Stimulated activated CD4-positive, alpha-beta T cell treated with anti-CD3 and anti-CD28 coated beads, Interleukin-12 subunit alpha, Interleukin-12 subunit beta, amount 100 ng/mL, for 24 hours (primary cell): ENCODE measurements at places on chromosomes 2 and 18.

GRCh38 chr2:178066890-178067669 is 5.5 kb downstream of the PDE11A start:
- DNase-seq = no peak

DNA sequence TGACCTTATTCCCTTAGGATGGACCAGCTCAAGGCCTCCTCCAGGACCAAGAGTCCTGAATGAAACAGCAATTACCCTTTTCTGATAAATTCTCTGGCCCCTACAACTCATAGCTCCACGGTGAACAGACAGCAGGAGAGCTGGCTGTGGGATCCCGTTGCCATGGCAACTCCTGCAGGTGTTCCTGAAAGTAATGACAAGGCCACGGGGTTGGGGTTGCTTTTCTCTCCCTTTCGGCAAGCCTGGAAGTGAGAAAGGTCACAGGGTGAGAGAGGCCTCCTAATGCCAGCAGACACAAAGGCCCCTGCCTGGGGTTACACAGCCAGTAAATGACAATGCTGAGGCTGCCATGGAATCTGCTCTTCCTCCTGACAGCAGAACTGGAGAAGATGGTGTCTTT is 403.0 kb downstream of the NBAS start:
- DNase-seq = no peak

GRCh38 chr2:43270930-43271615 is 44.7 kb upstream of the ZFP36L2 start:
- DNase-seq = no peak

- DNase-seq = no peak
Observed at GRCh38 chr2:40433736-40434135, 18.2 kb downstream of the SLC8A1 start.

GRCh38 chr18:76167410-76167809 is 327.6 kb downstream of the ZNF516 start:
- DNase-seq = no peak

DNA sequence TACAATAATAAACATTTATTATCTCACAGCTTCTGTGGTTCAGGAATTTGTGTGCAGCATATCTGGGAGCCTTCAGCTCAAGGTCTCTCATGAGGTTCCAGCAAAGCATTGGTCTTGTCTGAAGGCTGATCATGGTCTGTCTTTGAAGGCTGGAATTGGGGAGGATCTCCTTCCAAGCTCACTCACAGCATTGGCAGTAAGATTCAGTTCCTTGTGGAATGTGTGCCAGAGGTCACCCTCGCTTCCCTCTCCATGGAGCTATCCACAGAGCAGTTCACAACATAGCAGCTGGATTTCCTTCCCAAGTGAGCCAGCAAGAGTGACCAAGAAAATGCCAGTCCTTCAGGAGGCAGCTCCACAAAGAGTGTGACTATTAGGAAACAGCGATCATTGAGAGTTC is 202.2 kb upstream of the ST6GAL2 start:
- no peak for DNase-seq

DNA sequence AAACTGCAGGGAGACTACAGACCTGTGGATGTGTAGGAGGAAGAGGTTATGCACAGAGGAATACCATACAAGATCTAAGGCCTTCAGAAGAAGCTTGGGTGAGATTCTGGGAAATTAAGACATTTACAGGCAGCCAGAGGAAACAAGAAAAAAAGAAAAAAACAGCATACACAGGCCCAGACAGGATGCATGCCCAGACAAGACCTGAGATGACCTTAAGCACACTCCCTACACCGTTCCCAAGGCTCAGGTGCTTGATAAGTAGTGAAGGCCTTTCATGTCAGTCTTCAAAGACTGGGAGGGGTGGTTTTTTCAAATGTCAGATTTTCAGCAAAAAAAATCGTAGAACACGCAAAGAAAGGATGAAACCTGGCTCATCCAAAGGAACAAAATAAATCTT is 83.0 kb downstream of the CCDC138 start:
- no peak for DNase-seq

DNA sequence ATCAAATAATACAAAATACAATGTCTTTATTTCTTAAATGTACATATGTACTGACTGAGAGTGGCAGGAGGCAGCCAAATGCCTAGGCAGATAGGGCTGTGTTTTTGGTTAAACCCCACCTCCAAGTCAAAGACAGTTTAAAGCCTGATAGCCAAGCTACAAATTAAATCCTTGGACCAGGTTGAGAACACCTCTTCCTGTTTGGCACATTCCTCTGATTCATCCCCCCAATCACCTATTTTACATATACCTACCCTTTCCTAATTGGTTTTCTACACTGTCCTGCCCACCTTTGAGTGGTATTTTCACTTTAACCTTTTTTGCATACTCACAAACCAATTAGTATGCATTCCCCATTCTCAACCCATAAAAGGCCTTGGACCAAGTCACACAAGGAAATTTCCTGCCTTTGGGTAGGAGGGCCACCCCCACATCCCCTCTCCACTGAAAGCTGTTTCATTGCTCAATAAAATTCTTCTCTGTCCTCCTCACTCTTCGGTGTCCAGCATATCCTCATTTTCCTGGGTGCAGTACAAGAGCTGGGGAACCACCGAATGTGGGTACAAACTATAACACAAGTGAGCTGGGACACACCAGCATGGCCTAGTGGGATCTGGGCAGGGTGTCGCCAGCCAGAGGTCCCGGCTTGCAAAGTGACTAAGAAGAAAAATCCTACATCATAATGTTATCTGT is 149.1 kb downstream of the UBE2E3 start:
- no peak for DNase-seq

- no peak for DNase-seq
Observed at GRCh38 chr18:55998071-55998522, 410.1 kb upstream of the TCF4 start.

- DNase-seq = no peak
Observed at GRCh38 chr2:241469746-241470145, 38.6 kb downstream of the STK25 start.

DNA sequence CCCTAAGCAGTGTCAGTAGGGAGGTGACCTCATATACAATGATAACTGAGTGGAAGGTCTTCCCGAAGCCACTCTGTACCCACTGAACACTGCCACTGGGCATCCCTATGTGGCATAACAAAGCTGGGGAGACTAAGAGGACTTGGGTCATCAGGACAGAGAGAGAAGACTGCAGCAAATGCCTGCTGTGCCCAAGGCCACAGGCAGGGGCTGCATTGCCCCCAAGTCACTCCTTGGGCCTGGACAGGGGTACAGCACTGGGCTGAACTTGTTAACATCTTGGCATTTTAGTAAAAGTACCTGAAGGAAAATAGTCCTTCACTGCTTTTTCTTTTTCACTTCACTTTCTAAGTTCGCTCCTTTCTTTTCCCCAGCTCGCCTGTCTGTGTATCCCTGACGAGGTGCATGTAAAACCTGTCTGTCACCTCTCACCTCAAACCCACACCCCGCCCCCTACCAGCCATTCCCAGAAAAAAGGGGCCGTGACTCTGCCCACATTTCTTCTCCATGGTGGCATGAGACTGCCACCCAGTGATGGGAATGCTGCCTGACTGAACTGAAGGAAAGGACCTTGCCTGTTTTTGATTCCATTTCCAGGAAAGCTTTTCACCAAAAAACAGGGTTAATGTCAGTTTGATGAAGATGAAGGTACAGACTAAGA is 62.9 kb downstream of the MTHFD2 start:
- no peak for DNase-seq

- no peak for DNase-seq
Observed at GRCh38 chr18:12783524-12783923, 80.7 kb downstream of the PSMG2 start.

DNA sequence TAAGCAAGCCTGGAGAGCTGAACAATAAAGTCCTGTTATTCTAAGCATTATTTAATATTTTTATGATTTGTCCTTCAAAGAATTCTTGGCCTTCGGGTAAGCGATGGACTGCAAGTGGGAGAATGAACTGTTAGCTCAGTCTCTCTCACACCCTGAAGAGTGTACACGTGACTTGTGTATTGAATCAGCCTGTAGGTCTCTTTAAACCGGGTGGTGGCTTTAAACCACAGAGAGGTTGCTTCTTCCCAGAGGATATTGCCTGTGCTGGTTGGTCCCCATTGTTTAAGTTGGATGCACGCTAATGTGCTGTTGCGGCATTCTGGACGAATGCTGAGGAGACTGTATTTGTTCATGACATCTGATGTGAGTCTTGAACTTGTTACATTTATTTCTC is 183.3 kb downstream of the LTBP1 start:
- DNase-seq = no peak

DNA sequence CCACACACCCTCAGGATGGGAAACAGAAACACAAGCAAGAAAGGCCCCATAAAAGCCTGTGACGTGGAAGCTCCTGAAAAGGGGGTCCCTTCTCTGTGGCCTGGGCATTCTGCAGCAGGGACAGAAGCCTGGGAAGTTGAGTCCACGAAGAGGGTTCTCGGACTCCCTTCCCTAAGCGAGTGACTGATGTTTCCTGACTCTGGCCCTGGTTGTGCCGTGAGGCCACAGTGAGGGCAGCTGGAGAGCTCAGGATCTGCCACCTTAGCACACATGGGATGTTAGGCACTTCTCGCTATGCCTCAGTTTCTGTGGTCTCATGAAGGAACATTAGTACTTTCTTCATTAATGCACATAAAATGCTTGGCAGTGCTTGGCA is 87.2 kb upstream of the ZFP36L2 start:
- no peak for DNase-seq

GRCh38 chr2:214489181-214489580 is 78.3 kb downstream of the VWC2L start:
- no peak for DNase-seq

DNA sequence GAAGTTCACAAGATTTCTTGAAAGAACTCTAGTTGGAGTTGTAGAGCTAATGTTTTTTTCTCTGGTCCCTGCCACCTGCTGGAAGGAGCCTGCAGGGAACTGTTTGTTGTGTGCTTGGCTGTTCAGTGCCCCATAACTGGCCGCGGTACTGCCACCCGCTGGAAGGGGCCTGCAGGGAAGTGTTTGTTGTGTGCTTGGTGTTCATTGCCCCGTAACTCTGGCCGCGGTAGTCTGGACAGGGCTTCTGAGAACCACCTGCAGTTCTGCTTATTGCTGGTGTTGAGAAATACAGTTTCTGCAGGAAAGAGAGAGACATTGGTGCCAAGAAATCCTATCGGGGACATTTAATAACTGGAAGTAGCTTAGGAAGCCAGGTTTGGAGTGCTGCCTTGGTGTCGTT is 58.1 kb downstream of the AGAP1 start:
- no peak for DNase-seq

GRCh38 chr2:212414767-212415211 is 123.8 kb downstream of the ERBB4 start:
- no peak for DNase-seq

DNA sequence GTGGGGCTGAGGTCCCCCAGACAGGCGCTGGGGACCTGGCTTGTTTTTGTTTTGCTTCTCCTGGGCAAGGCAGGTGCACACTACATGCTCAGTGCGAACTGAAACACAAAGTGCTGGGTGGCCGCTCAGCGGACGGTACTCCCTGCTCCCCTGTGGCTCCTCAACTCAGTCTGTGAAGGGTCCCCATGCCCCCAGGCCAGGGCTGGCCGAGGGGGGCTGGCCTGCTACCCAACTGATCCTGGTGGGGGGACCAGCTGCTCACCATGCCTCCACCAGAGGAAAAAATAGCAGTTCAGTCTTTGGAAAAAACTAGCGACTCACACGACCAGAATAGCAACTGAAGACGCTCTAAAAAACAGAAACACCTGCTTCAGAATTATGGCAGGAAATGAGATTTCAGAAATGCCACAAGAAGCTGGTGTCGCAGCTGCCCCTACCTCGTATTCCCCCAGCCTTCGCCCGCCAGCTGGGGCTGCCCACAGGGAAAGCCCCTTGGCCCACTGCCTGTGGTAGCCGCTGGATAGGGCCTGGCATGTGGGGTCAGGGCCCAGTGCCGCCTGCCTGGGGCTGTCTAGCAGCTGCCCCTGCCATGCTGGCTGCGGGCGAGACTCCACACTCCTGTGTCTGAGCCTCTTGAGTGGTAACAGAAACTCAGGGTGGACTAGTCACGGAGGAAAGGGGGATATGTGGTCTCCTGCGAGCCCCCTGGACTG is 43.7 kb downstream of the MEX3C start:
- DNase-seq = no peak

GRCh38 chr2:198411936-198412335 is 607.5 kb downstream of the PLCL1 start:
- DNase-seq = no peak

- no peak for DNase-seq
Observed at GRCh38 chr2:240619506-240620148, 5.7 kb upstream of the GPR35 start.

DNA sequence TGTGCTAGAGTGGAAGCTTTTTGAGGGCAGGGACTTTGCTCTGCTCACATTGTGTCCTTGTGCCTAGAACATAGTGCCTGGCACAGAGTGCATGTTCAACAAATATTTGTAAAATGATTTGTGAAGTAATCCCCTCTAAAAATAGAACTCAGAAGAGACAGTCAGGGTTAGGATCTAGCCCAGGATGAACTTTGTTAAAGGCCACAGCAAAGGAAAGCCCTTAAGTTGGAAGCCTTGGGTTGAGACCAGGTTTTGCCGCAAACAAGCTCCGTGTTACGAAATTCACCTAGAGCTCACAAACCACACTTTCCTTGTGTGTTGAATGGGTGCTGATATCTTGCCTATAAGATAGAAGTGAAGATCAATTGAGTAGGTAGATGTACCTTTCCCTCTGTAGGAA is 84.2 kb downstream of the SETBP1 start:
- no peak for DNase-seq

GRCh38 chr2:161250864-161251436 is 57.3 kb upstream of the PSMD14 start:
- no peak for DNase-seq

DNA sequence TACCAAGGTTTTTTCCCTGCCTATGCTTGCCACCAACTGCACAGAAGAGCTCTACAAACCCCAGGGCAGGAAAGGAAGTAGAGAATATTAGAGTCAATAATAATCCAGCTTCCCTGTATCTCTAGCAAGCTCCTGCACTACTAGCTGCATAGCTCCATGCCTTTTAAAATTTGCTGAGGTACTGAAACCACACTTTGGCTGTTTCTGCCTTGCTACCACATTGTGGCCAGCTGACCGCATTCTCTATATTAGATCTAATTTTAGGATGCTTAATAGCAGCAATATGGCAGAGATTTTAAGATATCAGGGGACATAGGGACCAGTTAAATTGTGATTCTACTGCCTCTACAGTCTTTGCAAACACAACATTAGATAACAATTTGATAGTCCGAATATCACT is 534.6 kb downstream of the MBD2 start:
- DNase-seq = no peak

GRCh38 chr2:83689402-83689801 is 769.7 kb downstream of the SUCLG1 start:
- DNase-seq = no peak

GRCh38 chr2:20722592-20723240 is 55.8 kb downstream of the GDF7 start:
- DNase-seq = no peak

- DNase-seq = no peak
Observed at GRCh38 chr18:49030138-49030537, 79.4 kb upstream of the SMAD7 start.
